Osteocyte (in vitro differentiated cells): ENCODE measurements at places on chromosomes 4 and X. TPM values are rescaled to one million over a fixed set of nuclear protein-coding genes. Genes with fewer than 3 reads are reported as not detected.

CT45A3 gene
- not detected in 2 replicates for total RNA-seq

DNAAF6 gene
- not detected in 2 replicates for total RNA-seq

GRCh38 chr4:100823066-100823992, 305.5 kb upstream of the EMCN start:
- DNase-seq = no peak

NAP1L2 gene
- total RNA-seq = not detected in 2 replicates

RHOXF1 gene
- not detected in 2 replicates for total RNA-seq

ENPEP gene
- total RNA-seq = 0.47 and 0.94 TPM in 2 replicates

DNA sequence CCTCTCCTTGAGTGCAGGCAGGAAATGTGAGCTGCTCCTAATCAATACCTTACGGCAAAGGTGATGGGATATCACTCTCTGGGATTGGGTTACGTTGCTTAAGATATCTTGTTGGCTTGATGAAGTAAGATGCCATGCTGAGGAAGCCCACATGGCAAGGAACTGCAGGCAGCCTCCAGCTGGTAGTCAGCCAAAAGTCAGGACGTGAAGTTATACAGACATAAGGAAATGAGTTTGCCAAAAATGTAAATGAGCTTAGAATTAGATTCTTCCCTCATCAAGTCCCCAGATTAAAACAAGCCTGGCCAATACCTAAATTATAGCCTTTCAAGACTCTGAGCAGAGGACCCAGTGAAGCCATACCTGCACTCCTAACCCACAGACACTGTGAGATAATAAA, 155.0 kb downstream of the QDPR start:
- no peak for DNase-seq

GRCh38 chr4:124593494-124593893, 119.0 kb downstream of the ANKRD50 start:
- no peak for DNase-seq

AREG gene
- 0.50 and 0.64 TPM in 2 replicates for total RNA-seq

GRCh38 chrX:38028300-38028699, 21.9 kb downstream of the SYTL5 start:
- no peak for DNase-seq

CLCN4 gene
- 2.3 and 3.7 TPM in 2 replicates for total RNA-seq

PSAPL1 gene
- not detected in 2 replicates for total RNA-seq

DNA sequence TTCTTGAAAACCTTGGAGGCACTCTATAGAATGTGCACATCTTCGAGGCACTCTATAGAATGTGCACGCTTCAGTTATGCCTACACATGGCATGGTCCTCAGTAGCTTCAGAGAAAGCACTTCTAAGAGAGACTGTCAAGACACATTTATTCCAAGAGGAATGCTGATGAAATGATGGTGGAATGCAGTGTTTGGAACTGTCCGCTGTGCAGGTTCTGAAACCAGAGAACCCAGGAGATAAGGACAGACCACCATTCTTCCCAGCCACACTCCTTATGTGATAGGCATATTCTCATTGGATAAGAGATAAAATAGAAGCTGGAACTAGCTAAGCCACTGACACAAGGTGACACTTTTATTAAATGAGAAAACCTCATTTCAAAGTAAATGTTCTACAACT, 263.3 kb downstream of the NLGN4X start:
- no peak for DNase-seq

CHIC2 gene
- total RNA-seq = 55.9 and 64.1 TPM in 2 replicates

GRCh38 chr4:8910822-8911315, 39.2 kb upstream of the HMX1 start:
- DNase-seq = peak; percentile 81

DNA sequence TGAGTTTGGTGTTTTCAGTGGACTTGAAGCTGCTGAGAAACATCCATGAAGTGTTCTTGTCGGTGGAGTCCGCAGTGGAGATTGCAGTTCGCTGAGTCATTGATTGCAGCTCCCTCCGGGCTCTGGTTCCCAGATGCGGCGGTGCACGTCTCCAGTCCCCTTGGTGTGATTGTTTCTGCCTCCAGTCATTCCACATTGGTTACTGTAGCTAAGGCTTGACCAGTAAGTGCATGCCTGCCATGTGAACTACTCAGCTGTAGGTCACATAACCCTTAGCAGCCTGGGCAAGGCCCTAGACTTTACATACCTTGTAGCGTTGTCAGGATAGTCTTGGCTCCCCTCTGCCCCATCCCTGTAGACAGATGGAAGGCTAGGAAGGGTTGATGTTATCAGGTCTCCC, 53.8 kb upstream of the CLCN4 start:
- no peak for DNase-seq

TENM3 gene
- 78.3 and 85.2 TPM in 2 replicates for total RNA-seq

VCX3A gene
- 0.63 and 0.67 TPM in 2 replicates for total RNA-seq

GRCh38 chrX:68876731-68877130, 47.9 kb downstream of the EFNB1 start:
- no peak for DNase-seq

RBM46 gene
- not detected in 2 replicates for total RNA-seq

DNA sequence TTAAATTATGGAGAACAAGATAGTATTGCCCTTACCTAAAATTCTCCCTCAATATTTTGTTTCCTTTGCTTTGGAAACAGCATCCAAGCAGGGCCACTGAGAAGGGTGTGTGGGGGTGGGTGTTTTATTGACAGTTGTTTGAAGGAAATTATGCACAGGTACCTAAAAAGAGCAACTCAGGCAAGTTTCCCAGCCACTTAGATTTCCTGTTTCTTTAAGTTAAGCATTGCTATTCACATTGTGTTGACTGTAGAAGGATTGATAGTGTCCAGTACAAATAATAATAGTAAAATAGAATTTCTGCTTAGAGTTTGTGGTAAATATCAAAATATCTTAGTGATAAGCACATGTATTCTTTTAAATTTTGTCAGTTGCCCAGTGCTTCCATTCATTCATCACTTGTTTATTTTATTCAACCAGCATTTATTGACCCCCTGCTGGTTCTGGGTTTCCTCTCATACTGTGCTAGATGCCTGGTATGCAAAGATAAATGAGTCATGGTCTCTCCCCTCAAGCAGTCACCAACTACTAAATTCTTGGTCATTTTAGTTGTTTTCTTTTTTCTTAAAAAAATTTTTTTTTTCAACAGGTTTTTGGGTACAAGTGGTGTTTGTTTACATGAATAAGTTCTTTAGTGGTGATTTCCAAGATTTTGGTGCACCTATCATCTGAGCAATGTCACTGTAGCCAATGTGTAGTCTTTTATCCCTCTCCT, 50.0 kb downstream of the GALNT7 start:
- DNase-seq = no peak

- no peak for DNase-seq
Observed at GRCh38 chr4:76622126-76622525, 187.1 kb downstream of the SHROOM3 start.

MAGEB10 gene
- total RNA-seq = not detected in 2 replicates

- no peak for DNase-seq
Observed at GRCh38 chr4:73772363-73772762, 32.0 kb downstream of the CXCL8 start.

- DNase-seq = no peak
Observed at GRCh38 chr4:73434311-73434710, 1.7 kb upstream of the AFP start.

DNA sequence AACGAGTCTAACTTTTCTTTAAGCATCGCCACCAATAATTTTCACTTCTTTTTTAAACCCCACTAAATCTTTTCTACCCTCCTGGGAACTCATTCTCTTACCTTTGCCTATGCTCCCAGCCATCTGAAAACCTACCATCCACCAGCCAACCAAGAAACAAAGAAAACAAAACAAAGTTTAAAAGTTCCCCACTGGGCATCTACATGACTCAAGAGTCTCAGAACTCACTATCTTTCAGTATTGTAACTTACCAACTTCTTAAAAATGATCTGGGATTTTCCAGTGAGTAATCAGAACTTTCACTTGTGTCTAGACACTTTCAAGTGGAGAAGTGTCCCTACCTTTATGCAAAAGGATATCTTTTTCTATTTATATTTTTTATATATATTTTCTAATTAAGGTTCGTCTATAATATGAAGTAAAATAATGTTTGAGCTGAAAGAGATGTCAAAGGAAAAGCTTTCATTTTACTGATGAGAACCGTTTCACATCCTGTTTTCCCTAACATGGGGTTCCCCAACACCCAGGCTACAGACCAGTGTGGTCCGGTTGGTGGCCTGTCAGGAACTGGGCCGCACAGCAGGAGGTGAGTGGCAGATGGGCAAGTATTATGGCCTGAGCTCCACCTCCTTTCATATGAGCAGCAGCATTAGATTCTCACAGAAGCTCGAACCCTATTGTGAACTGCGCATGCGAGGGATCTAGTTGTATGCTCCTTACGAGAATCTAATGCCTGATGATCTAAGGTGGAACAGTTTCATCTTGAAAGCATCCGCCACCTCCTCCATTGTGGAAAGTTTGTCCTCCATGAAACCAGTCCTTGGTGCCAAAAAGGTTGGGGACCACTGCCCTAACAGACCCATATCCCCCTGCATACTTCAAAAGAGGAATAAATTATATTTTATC, 9.8 kb upstream of the TIGD2 start:
- no peak for DNase-seq

- DNase-seq = no peak
Observed at GRCh38 chrX:113473418-113473817, 632.8 kb upstream of the AMOT start.
